AG08396 (cell line): ENCODE measurements at places on chromosomes 5 and 9.

- peak; percentile 15 for DNase-seq
These were observed 8.7 kb upstream of the AHRR start for GRCh38 chr5:312845-313244.

GRCh38 chr5:72485430-72485974 is 21.7 kb downstream of the ZNF366 start:
- DNase-seq: no peak

GRCh38 chr9:134385915-134386314 is 59.7 kb downstream of the RXRA start:
- no peak for DNase-seq

GRCh38 chr5:82894716-82895115 is 182.5 kb downstream of the TMEM167A start:
- no peak for DNase-seq

DNA sequence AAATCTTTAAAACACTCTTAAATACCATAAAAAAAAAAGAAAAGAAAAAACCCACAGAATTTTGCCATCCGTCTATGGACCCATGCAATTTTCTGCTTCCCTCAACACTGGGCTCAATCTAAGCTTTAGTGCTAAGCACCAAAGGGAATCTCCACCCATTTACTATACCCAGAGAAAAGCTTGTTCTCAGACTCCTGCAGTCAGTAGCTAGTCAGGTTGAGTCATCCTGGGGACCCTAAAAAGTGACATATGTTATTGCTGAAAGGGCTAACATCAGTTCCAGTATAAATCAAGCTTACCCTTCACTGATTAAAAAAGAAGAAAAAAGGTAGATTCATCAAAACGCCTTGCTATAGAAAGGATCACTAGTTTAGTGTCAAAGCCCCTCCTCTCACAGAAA is 177.6 kb downstream of the MUSK start:
- DNase-seq: no peak

- no peak for DNase-seq
These were observed 276.9 kb downstream of the PRR16 start for GRCh38 chr5:120740989-120741388.

DNA sequence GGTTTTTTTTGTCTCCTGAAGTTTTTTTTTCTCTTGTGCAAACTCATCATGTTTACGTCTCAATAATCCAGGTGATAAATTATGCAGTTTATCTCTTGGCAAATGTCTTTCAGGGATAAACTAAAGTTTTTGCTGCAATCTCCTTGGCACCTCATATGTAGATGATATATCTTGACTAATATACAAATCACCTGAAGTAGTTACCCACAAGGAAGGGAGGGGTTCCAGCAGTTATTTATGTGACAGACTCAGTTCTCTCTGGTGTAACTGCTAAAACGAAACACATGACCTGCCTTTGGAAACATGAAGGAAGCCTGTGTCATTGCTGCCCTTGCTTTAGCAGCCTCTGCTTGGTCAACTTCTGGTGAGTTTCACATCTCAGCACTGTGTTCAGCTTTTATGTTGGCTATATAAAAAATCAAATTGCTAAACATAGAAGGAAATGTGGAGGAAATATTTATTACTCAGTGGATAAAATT is 39.3 kb upstream of the KIAA1958 start:
- DNase-seq: peak; percentile 39

- DNase-seq: no peak
These were observed 126.4 kb downstream of the LRRC70 start for GRCh38 chr5:62705022-62705421.

- DNase-seq: no peak
These were observed 151.4 kb downstream of the TLE1 start for GRCh38 chr9:81537964-81538363.

DNA sequence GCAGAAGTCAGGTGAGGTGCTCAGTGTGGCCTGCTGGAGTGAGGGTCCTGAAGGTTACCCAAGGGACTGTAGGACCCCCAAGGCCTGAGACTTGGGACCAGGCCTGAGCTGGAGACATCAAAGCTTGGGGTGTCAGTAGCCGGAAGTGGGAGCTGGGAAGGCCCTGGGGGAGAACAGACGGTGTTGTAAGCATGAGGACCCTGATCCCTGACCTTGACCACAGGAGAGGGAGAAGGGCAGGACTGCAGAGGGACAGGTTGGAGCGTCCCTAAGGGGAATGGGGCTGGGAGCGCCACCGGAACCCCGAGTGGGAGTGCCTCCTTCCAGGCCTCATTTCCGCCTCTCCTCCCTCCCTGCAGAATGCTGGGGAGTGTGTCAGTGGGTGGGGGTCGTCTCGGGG is 533 bp downstream of the TTC16 start:
- no peak for DNase-seq

- no peak for DNase-seq
These were observed 75.6 kb upstream of the SNCAIP start for GRCh38 chr5:122236270-122237040.

- DNase-seq: no peak
These were observed 66.1 kb downstream of the CACNA1B start for GRCh38 chr9:137943655-137944054.
